Sigmoid colon (tissue), 7 donors: ENCODE measurements at places on chromosomes 2 and 18.

DNA sequence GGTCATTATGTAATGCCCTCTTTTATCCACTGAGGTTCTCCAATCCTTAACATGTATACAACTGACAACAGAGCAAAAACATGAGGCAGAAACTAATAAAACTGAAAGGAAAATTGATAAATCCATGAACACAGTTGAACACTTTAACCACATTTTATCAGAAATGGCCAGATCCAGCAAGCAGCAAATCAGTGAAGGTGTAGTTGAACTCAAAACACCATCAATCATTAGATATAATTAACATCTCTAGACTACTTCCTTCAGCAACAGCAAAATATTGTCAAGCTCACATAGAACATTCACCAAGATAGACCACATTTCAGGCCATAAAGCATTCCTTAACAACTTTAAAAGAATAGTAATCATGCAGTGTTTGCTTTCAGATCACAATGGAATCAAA, 72.9 kb downstream of the HS6ST1 start:
- no peak for DNase-seq

DNA sequence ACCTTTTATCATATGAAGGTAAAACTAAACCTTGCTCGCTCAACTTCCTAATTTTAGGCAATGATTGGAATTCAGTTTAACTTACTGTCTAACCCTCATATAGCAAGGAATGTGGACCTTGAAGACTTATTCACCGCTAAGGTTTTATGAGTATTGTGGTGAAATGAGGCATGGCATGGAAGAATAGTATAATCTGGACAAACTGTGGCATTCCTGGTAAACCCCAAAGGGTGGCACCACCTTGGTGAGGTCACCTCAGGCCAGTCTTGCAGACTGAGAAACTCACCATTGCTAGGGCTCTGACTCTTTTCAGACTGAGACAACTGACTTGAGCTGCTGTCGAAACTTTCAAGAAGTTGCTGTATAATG, 51.1 kb upstream of the EHBP1 start:
- DNase-seq, result no peak

- no peak for DNase-seq
Measured at GRCh38 chr2:165357758-165358157, 111.7 kb upstream of the CSRNP3 start.

DNA sequence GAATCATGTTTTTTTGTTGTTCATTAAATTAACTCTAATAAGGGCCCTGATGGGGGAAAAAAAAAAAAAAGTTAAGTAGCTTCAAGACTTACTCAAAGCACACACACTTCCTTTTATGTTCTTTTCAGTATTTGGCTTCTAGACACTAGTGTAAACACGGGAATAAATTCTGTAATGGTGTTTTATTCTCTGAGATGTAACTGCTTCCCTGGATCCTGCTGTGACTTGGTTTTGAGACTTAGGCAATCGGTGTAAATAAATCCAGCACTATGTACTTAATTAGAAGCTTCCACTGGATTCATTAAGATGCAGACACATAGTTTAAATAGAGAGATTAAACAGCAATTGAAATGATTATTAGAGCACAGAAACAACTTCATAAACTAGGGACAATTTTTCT, 26.1 kb upstream of the AP1S3 start:
- DNase-seq, result no peak

DNA sequence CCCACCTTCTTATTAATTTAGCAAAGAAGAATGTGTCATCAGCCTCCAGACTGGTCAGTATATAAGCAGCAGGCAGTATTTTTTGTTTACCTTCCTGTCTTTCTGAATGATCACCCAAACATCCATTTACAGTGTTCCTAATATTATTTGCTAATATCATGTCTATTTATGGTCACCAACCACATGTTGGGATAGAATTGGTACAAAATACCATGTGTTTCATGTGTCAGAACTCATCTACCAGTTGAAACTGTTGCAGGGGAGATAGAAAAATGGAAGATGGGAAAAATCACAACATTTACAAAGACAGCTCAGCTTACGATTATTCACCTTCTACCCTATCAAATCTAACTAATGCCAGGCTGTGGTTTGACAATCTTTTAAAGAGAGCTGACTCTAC, 66.2 kb downstream of the ANKRD44 start:
- no peak for DNase-seq

DNA sequence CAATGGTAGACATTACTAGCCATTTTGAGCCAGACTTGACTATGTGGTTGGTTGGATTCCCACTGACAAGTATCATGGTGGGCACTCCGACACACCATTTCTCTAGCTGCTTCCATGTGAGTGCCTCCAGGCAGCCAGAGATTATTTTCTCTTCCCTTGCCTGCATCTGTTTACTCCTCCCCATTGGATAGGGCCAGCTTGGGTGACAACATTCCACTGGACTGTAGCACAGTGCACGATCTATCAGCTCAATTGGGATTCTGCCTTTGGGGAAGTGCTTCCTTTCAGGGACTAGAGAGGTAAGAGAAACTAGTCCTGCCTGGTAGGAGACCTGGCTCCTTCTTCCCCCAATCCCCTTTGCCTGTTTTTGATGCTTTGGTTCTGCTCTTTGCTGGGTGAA, 49.0 kb upstream of the MAP4K3 start:
- no peak for DNase-seq

GRCh38 chr2:86396291-86396785, 44.8 kb upstream of the KDM3A start:
- DNase-seq, result no peak

DNA sequence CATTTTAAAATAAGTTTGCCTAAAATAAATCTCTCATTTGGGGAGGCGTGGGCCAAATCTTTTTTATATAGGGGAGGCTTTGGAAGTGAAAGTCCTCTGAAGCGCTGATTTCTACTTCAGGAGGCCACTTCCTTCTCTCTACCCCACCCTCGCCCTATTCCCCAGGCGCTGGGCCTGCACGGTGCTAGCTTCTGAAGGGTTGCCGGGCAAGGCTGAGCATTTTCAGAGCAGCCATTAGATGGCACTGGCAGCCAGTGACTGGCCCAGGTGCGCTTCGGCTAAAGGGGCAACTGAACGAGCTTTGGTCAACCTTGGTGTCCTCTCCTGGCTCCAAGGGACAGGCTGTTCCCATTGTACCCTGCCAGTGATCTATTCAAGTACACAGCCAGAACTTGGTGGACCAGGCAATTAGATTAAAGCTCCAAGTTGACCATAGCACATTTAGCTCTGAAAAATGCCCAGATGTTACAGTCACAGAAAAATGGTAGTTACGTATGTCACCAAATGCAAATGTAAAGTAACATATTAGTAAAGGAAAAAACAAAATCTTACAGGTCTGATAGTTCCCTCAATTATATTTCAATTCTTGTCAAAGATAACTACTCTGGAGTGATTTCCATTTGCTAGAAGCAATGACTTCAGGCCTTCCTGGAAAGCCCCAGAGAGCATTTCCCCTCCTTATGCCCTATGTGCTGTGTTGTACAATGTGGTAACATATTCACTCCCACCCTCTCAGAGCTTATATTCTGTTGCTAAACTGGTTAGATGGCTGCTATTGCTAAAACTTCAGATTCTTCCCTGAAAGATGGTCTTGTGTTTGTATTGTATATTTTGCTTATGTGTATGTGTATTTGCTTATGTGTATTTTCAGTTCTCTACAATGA, 2.1 kb downstream of the POMC start:
- peak; percentile 37 for DNase-seq

DNA sequence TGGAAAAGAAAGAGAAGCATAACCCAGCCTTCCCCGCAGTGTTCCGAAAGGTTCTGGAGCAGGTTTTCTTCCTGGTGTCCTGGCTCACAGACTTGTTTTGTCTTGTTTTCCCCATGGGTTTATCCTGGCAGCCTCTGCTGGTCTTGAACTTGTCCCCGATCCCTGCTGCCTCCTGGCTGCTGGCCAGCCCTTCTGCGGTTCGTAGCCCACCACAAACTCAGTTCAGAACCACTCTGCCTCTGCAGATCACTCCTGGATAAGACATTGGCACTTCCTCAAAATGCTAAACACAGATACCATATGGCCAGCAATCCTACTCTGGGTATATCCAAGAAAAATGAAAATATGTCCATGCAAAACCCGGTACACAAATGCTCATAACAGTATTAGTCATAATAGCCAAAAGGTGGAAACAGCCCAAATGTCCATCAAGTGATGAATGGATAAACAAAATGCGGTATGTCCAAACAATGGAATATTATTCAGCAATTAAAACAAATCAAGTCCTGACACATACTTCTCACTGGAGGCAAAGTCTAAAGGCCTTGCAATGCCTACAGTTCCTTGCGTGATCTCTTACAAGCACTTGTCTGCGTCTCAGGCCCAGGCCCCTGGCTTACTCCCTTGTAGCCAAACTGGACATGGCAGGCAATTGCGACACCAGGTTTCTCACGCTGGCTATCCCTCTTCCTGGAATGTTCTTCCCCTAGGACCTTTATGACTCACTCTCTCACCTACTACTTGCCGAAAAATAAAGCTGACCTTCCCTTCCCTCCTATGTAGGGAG, 28.0 kb upstream of the ARHGEF4 start:
- DNase-seq, result no peak

DNA sequence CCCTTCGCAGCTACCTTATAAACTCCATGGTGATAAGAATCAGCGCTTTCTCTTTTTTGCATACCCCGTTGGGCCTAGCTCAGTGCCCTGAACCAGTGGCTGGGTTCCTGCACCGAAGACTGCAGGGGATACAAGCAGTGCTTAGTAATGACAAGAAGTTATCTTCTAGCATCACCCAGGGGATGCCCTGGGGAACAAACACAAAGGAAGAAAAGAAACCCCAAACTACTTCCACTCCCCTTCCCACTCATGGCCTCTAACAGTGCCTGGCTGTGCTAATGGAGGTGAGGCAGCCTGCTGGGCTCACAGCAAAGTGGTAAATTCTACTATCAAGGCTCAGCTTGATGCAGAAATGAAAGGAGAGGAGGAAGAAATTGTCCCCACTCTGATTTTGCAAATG, 314.7 kb downstream of the TXNL1 start:
- no peak for DNase-seq

DNA sequence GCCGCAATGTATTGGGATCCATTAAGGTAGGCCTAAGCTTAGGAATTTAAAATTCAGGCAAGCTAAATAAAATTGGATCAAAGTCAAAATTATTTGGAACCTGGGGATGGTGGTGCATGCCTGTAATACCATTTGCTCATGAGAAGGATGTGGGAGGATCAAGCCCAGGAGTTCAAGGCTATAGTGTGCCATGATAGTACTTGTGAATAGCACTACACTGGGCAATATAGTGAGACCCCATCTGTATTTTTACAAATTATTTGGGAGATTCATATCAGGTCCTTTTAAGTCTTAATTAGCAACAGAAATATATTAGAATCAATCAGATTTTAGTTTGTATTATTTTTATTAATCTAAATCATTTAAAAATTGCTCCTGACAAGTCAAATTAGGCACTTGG, 39.8 kb upstream of the TLK1 start:
- DNase-seq, result no peak

DNA sequence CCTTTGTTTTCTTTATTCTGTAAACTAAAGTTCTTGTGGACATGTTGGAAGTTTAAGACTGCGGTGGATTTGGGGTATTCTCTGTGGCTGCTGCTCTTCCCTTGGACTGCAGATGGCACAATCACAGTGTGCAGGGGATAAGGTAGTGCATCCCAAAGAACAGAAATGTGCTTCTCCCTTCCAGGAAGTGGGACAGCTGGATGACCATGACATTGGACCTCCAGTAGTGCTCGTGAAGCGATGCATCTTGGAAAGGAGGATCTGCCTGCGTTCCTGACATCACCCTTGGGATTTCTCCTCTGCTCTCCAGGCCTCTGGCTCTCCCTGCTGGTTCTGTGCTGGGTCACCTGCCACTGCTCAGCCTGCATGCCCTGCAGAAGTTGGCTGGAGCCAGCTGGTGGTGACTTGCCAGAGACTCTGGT, 109.9 kb downstream of the SLC4A3 start:
- DNase-seq, result no peak

DNA sequence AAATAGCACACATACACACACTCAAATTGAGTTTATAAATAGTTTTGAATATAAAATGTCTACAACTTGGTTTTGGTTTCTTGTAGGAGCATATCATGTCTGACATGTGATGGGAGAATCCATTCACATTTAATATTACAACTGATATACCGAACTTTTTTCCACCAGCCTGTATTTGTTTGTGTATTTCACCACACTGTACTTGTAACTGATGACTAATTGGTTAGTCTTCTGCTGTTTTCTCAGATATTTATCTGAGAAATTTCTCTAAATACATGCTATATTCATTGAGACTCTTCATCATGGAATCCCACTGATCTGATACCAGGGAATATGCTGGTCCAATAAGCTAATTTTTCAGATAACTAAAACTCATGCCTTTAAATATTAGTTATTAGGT, 56.3 kb upstream of the UBXN4 start:
- DNase-seq, result no peak

- peak; percentile 66 for DNase-seq
Measured at GRCh38 chr2:72915907-72916742, 1.2 kb upstream of the EMX1 start.

DNA sequence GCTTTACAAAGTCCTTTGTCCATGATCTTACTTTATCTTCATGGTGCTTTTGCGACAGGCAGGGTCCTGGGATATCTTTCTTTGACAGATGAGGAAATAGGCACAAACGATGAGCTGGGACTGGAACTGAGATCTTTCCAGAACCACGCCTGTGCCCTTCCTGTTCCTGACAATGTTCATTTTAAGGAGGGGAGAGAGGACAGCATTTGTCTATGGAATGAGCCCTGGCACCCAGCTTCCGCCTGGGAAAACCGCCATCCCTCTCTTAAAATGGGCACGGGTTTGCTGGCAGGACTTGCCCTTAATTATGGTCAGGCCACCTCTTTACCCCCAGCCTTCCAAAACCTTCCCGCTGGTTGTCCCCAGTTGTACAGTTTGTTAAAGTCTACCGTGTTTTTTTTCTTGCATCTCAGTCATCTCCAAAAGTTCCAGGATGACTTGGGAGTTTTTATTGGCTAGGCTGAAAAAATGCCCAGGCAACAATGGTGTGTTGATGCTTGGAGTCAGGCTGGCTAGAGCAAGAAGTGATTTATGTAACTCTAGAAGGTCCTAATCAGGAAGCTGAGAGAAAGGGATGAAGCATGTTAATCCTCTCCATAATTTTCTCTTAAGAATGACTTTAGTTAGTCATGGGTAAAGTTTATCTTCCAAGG, 264.9 kb upstream of the EPAS1 start:
- no peak for DNase-seq
